ENCODE measurements at places on chromosomes 1 and 21.

- DNase-seq: no peak
Measured at GRCh38 chr1:52668711-52669110, 29.4 kb downstream of the COA7 start.

- DNase-seq: no peak
Measured at GRCh38 chr21:35775778-35776544, 284.4 kb downstream of the SETD4 start.

GRCh38 chr1:204684206-204684570, 1.4 kb downstream of the LRRN2 start:
- DNase-seq: no peak

- no peak for DNase-seq
Measured at GRCh38 chr1:220992705-220993052, 113.4 kb downstream of the HLX start.

GRCh38 chr1:201084295-201084694, 27.9 kb downstream of the CACNA1S start:
- DNase-seq: no peak
